ENCODE measurements at places on chromosomes 2 and 18.

- no peak for DNase-seq
Measured at GRCh38 chr2:42830922-42831574, 38.7 kb upstream of the HAAO start.

DNA sequence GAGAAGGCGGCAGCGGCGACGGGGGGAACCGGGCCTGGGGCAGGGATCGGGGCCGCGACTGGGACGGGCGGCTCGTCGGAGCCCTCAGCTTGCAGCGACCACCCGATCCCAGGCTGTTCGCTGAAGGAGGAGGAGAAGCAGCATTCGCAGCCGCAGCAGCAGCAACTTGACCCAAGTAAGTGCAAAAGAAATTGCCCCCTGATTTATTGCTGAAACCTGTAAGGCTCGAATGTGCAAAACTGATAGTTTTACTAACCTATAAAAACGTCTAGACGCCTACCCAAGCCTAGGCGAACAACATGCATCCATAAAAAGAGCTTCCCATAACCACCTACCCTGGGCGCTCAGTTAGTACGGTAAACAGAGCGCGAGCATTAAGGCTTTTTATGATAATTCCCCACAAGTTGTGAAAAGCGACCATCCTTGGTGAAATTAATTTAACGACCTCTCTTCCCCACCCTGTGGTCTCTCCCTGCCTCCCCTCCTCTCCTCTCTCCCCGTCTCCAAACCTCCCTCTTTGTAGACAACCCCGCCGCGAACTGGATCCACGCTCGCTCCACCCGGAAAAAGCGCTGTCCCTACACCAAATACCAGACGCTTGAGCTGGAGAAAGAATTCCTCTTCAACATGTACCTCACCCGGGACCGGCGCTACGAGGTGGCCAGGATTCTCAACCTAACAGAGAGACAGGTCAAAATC is 1.0 kb downstream of the HOXD9 start:
- DNase-seq: no peak

DNA sequence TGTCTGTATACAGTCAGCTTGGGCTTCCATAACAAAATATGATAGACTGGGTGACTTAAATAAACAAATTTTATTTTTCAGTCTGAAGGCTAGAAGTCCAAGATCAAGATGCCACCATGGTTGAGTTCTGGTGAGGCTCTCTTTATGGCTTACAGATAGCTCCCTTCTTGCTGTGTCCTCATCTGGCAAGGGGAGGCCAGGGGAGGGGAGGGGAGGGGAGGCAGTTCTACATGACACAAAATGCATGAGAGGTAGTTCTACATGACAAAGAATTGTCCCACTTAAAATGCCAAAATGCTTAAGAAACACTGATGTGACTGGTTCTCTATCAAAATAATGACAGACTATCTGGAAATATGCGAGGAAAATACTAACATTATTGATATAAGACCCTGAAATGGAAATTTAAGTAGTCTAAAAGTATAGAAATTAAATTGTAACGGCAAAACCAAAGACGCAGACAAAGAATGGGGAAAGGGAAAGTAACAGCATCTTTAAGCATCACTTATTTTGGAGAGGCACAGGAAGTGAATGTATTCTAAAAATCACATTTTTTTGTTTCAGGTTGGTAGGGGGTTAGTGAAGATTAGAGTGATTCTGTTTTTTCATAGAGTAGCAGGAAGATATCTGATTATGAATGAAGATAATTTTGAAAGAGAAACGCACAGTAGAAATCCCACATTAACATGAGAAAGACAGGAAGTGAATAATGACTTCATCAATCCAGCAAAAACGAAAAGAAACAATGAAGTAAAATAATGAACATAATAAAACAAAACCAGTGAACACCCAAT is 131.4 kb downstream of the STRN start:
- DNase-seq: no peak

DNA sequence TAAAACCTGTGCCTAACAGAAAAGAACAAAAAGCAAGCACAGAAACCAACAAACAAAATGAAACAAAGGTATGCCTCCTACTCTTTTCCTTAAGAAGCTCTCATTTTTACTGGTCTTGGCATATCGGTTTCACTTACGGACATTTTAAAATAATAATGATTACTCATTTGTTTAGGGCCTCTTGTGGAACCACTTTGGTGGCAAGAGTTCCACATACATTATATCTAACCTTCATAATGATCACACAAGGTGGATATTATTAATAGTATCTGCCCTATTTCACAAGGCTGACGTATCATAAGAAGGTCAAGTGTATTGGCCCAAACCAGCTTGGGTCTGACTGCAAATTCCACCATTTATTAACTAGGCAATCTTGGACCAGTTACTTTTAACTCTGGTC is 304.7 kb downstream of the TCF4 start:
- DNase-seq: no peak

DNA sequence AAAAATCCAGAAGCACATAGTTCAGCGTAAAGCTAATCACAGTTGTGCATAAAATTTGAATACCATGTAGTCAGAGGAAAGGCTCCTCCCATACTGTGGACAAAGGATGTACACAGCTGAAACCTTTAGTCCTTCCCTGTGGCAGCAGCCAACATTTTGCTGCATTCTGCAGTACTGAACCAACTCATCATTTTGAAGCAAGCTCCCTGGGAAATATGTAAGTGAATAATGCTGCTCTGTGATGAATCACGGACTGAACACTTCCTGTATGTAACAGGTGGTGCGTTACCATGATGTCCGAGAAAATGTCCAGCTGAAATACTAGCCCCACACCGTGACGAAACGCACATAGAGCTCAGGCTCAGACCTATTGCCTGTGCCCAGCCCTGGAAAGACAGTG is 421.1 kb upstream of the RAB12 start:
- no peak for DNase-seq

DNA sequence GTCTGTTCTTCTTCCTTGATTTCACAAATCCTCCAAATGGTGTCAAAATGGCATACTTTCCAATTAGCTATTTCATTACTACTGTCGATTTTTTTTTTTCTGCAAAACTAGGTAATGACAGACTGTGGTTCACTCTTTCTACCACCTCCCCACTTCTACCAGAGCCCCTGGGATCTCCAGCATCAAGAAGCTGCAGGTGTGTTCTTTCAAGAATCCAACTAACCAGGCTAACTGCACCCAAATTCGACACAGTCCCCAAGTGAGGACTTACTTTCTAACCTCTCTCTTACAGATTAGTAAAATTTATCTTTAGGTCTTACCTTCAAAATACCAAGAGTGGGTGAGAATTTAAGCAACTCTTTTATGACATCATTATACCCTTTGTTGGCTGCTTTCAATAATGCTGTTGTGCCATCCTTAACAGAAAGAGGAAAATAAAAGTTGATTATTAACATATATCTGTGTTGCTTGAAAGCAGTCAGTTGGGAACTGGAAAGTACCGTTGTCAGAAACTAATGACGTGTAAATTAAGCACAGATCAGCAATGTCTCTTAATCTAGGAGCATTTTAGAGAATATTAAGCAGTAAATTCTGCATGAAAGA is 31.2 kb upstream of the NPC1 start:
- no peak for DNase-seq

DNA sequence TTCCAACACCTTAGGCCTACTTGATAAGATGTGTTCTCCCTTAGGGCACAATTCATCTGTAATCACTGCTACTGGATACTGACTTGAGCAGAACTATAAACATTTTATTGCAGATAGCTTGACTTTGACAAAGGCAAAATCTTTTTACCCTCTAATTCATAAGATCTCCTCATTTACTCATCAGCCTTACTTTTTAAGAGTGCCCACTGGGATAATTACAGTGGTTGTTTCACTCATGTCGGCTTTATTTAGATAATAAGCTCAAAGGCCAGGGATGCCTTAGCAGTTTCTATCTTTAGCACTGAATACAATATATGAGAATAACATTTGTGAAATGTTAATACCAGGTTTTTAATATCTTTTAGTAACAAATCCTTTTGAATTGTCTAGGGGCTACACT is 144.0 kb downstream of the DLGAP1 start:
- no peak for DNase-seq

DNA sequence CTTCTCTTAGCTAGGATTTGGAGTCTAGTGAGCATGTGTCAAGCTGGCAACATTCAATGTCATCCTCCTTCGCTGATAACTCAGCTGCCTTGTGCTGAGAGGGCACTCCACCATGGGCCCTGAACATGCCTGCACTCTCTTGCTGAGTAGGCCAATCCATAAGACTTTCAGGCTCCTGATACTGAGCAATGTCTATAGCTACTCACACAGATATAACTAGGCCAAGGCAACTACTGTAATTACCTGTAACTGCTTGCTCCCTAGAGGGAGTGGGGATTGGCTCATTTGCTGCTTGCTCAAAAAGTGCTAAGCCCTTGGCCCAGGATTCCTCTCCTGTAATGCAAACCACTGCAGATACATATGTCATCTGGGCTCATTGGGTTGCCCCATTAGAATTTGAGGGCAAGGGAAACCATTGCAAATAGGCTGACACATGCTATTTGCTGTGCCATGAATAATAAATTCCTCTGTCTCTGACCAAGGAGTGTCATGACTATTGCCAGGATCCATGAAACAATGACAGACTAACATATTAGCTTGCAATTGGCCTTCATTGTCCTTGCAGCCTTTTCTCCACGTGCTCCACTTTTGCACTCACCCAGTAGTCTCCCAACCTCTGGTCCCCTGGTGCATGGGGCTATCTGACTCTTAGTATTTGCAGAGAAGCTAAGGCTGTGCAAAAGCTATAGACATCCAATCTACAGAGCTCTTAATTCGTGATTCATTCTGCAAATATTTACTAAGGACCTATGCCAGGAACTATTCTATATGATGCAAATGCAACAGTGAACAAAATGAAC is 36.9 kb upstream of the BMPR2 start:
- DNase-seq: no peak

DNA sequence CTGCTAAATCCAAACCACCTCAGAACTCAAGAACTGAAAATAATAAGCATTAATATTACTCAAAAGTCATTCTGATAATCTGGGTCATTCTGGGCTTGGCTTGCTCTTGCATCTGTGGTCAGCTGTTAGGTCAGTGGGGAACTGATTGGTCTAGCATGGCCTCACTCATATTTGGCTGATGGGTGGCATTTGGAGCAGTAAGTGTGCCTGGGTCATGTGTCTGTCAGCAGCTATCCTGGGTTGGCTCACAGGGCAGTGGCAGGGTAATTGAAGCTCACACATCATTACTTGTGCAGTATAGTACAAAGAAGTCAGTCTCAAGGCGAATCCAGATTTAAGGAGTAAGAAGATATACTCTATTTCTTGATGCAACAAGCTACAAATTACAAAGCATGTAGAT is 9.6 kb downstream of the RPL37A start:
- DNase-seq: no peak

DNA sequence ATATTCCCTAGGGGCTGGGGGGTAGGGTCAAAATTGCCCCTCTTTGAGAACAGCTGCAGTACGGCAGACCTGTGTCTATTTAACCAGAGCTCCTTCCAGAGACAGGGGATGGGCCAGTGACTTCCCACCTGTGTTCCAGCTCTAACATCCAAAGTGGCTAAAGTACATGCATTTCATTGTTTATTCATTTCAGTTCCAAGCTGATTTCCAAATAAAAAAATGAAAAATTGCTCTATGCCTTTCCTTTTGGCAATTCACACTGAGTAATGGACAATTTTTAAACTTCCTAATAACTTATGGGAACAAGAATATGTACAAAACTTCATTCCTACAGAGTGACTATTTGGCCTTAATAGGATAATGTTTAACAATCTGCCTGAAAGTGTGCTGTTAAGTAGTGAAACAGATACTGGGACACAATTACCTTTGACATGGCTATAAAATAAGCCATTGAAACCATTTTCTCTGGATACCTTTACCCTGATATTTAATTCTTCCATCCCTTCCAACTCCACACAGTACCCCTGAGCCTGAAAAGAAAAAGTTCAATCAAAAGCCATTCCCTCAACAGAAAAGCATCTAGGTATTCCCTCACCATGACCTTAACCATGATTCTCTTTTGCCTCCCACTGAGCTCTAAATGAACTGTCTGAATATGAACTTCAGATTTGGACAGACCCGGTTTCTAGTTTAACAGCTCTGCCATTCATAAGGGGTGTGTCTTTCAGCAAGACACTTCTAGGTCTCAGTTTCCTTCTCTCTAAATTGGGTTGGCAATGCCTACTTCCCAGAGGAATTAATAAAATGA is 73.1 kb downstream of the RDH14 start:
- no peak for DNase-seq
